ENCODE measurements at places on chromosomes 2 and 18.

- no peak for DNase-seq
Observed at GRCh38 chr2:142718576-142719155, 158.8 kb upstream of the KYNU start.

DNA sequence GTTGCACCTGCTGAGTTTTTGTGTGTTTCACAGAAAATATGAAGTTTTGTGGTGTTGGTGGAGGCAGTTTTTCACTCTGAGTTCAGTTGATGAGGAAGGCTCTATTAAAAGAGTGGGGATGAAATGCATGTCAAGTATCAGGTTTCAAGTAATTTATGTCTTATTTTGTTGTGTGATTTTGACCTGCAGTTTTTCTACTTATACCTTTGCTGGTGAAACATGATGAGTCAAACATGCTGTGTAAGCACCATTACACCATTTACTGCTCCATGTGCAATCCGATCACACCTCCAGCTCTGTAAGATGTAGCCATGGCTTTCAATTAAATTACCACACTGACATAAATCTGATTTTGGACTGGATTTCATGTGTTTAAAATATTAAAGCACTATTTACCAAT is 174.5 kb upstream of the ZEB2 start:
- DNase-seq = peak; percentile 12

GRCh38 chr2:1809726-1810125 is 65.4 kb upstream of the PXDN start:
- no peak for DNase-seq

DNA sequence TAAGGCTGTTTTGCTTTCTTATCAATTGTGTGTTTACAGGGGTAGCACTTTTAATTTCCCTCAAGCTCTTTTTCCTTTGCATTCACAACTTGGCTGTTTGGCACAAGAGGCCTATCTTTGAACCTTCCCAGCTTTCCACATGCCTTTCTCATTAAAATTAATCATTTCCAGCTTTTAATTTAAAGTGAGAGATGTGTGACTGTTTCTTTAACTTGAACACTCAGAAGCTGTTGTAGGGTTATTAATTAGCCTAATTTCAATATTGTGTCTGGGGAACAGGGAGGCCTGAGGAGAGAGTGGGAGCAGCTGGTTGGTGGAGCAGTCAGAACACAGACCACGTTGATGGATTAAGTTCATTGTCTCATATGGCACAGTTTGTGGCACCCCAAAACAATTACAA is 4.7 kb downstream of the ASB1 start:
- no peak for DNase-seq

DNA sequence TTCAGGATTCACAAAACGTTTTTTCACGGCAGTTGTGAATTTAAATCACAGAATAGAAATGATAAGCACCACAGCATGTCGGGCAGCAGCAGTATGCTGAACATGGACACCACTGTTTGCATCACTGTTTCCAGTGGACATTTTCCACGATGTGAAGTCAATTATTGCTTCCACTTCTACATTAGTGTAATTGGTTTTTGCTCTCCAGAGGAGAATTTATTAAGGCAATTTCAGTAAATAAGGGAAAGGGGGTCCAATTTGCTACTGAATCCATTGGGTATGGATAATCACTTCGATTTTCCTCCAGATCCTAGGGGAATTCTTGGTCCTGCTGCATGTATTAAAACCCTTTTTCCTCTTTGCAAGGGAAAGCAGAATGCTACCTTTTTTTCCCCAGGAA is 30.2 kb upstream of the VWC2L start:
- DNase-seq = no peak

- DNase-seq = no peak
Observed at GRCh38 chr18:43893001-43893637, 615.8 kb upstream of the SYT4 start.

- no peak for DNase-seq
Observed at GRCh38 chr2:28736034-28736433, 15.6 kb upstream of the PPP1CB start.

- DNase-seq = no peak
Observed at GRCh38 chr2:86673011-86673410, 47.1 kb upstream of the RMND5A start.

DNA sequence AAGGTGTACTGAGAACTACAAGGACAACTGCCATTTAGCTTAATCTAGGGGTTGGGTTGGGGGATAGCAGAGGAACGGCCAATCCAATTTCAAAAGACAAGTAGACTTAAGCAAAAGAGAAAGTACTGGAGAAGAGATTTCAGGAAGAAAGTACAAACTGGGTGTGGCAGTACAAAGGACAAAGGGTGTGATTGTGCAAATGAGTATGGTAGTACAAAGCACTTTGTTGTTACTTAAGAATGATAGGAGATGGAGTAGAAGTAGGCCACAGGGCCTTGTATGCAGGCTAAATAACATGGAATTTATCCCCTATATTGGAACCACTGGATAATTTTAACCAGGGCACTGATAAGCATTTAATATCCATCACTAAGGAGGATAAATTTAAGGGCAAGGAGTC is 4.7 kb upstream of the ORC2 start:
- no peak for DNase-seq

- no peak for DNase-seq
Observed at GRCh38 chr2:171958475-171958874, 36.2 kb downstream of the HAT1 start.

DNA sequence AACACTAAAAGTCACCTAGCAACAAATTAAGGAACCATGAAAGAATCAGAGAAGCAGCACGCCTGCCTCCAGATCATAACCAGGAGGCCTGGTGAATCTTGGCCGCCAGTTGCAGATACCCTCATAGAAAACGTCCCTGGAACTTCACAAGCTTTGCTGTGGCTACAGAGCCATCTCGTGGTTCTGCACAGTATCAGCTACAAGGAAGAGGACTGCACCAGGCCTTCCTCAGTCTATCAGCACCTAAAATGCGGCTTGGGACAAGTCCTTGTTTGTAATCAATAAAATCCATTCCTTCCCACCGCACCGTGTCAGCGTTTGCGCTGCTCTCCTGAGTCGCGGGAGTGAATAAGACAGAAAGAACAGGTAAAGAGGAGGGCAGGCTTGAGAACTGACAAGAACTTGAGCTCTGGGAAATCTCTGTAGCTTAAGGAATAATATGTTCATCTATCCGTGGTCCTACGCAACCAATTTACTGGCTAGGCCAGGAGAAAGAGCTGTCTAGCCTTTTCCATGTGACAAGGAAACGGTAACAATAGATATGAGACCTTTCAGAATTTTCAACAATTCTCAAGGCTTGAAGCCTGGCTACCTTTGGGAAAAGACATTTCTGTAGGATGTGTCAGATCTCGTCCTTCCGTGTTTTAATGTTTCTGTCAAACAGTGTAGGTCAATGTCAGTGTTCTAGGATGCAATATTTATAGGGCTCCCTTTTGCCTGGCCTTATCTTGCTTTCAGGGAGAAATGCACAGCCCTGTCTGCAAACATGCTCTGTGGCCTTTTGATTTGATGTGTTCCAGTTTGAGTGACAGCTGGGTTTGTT is 128.5 kb upstream of the RAB12 start:
- DNase-seq = no peak

DNA sequence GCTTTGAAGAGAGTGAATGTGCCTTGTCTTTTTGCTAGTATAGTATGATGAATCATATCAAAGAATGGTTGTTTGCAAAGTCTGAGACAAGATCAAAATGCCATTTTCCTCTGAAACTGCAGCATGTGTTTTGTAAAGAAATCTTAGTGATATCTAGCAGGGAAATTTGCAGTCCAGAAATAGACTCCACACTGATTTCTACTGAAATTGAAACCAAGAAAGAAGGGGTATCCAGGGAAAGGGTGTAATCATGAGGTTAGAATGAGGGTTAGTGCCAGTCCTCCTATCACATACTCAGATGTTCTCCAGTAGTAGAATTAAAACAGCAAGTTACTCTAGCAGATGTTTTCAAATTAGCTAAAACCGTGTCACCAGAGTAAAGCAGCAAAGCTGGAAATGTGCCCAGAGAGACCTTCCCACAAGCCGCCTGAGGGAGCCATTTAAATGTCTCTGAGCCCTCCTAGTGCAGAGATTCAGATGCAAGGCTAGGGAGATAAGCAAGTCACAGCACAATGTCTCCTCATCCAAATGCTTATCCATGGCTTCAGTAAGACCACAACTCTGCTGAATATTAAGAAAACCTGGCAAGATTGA is 4.9 kb downstream of the DLGAP1 start:
- no peak for DNase-seq

DNA sequence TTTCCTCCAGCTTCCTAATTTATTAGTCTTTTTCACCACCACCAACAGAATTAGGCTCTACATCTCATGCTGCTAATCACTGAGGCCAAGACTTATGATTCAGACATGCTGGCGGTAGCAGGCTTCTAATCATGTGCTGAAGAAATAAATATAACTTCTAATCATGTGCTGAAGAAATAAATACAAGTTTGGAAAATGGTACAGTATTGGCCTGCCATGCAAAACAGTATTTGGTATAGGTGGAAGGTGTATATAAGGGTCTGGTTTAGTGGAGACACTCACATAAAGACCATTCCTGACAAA is 240.7 kb downstream of the TGIF1 start:
- DNase-seq = no peak

DNA sequence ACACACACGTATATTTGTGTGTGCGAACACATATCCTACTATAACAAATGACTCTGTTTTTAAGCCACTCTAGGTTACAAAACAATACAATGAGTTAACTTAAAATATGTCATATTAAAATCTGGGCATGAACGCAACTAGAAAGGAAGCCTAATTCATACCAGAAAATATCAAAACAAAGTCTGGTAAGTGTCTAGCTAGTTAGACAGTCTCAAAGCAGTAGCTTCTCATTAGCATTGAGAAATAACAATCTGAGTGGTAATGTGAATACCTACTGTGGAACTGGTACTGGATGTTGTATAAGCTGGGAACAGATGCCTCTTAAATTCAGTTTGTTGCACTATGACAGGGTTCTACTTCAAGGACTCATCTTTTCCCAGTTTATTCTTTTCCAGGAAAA is 32.5 kb upstream of the WIPF1 start:
- DNase-seq = no peak

DNA sequence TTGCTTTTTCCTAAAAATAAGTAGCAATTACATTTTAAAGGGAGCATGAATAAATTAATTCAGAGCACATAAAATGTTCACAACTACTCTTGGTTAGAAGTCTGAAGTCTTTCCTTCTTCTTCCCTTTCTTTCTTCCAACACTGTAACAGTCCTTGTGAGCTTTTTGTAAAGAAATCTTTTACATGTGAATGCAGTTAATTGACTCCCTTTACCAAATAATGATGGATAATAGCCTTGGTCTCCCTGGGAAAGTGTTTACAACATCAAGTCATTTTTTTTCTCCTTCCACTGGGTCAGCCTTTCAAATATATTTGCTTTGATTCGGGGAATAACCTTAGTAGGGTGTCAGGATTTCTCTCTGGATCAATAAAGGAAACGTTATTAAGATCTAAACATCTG is 39.1 kb downstream of the CALCRL start:
- no peak for DNase-seq

GRCh38 chr18:68426731-68427315 is 288.1 kb downstream of the TMX3 start:
- DNase-seq = no peak

GRCh38 chr2:230885463-230886130 is 20.9 kb downstream of the ITM2C start:
- DNase-seq = no peak

DNA sequence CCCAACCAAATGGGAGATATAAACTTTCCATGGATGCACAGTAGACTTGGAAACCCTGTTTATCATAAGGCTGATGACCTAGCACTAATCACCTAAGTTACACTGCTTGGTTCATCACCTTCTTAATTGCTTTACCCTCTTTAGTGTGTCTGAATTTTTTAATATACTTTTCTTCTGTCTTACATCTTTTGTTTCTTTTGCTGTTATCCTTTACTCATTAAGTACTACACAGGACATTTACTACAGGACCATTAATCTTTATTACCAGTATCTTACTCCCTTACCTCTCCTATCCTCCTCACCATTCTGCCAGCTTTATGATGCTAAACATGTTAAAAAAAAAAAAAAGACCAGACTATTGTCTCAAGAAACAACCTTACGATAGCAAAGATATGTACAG is 333.6 kb downstream of the KIAA1328 start:
- no peak for DNase-seq

DNA sequence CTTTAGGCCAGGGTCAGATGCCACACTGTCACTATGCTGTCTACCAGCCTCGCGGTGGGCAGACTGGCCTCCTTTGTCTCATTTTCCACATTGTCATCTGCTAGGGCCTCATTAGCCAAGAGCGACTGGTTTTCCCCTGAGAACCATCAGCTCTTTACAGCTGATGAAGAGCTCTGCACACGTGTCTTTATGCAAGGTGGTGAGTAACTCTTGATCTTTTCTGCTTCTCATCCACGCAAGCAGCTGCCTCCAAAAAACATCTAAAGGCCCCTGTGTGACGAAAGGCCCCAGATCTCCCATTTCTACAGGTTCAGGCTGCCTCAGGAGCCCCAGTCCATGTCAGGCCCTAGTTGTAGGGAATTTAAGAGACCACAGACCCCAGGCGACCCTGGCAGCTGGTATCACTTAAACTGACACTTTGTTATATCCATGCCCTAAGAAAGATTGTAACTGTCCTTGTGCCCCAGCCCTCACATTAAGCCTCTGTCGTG is 52.9 kb downstream of the DPYSL5 start:
- DNase-seq = no peak

GRCh38 chr2:89833780-89834117 is 1142.3 kb downstream of the RPIA start:
- no peak for DNase-seq

- DNase-seq = no peak
Observed at GRCh38 chr2:162635706-162636105, 202.9 kb downstream of the KCNH7 start.

- DNase-seq = no peak
Observed at GRCh38 chr2:61529944-61530735, 8.0 kb downstream of the XPO1 start.

- DNase-seq = no peak
Observed at GRCh38 chr2:207913772-207914358, 111.5 kb downstream of the PLEKHM3 start.

DNA sequence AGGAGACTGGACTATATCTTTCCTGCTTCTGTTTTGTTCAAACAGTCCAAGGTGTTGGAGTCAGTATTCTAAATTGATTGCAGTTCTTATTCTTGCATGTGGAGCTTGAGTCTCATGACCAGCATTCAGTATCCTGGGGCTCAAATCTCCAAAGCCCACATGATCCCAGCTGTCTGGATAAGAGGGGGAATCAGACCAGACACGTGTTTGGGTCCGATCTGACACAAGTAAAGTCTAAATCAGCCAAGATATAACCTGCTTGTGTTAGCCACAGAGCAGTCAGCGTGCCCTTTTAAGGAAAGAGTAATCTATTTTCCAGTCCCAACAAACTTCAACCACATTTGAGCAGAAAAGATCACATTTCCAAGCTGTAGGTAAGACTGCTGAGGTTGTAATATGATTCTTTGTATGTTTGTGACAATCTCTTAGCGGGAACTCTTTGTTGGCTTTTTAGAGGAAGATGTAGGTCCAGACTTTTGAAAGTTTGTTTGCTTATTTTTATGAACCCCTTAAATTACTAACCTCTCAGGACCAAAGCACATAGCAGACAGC is 334.6 kb downstream of the SLC4A3 start:
- peak; percentile 17 for DNase-seq

GRCh38 chr18:59265246-59265973 is 7.8 kb downstream of the RAX start:
- DNase-seq = peak; percentile 59

GRCh38 chr2:5713101-5713500 is 20.9 kb downstream of the SOX11 start:
- DNase-seq = no peak
